Stimulated activated naive CD4-positive, alpha-beta T cell (primary cell): ENCODE measurements at places on chromosomes 13 and 19.

DNA sequence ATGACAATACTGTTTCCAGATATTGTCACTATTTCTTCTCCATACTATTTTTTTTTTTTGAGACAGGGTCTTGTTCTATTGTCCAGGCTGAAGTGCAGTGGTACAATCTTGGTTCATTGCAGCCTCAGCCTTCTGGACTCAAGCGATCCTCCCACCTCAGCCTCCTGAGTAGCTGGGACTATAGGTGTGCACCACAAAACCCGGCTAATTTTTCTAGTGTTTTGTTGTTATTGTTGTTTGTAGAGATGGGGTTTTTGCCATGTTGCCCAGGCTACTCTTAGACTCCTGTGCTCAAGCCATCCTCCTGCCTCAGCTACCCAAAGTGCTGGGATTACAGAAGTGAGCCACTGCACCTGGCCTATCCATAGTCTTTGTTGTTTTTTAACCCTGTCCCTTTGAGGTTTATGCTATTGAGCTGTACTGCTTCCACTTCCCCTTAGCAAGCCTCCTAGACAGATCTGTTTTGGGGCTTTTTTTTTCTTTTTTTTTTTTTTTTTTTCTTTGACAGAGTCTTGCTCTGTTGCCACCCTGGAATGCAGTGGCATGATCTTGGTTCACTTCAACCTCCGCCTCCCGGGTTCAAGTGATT, 27.6 kb upstream of the MAP3K10 start:
- peak; percentile 39 for DNase-seq

DNA sequence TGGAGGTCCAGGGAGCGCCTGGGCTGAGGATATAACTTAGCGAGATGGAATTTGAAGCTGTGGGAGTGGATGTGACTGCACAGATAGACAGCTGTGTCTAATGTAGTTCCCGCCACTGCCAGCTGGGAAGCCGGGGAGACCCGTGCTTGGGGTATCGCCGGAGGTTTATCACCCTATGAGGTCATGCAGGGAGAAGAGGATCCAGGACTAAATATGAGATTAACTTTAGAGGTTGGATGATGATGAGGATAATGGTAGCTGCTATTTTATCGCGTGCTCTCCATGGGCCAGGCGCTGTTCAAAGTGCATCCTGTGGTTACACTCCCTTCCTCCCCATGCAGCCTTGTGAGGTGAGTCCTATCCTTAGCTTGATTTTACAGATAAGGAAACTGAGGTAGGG, 19.9 kb downstream of the SSC5D start:
- no peak for DNase-seq

- no peak for DNase-seq
Measured at GRCh38 chr13:28423010-28423409, 71.9 kb downstream of the FLT1 start.

- peak; percentile 73 for DNase-seq
Measured at GRCh38 chr19:14149509-14149994, 13.2 kb upstream of the ASF1B start.

DNA sequence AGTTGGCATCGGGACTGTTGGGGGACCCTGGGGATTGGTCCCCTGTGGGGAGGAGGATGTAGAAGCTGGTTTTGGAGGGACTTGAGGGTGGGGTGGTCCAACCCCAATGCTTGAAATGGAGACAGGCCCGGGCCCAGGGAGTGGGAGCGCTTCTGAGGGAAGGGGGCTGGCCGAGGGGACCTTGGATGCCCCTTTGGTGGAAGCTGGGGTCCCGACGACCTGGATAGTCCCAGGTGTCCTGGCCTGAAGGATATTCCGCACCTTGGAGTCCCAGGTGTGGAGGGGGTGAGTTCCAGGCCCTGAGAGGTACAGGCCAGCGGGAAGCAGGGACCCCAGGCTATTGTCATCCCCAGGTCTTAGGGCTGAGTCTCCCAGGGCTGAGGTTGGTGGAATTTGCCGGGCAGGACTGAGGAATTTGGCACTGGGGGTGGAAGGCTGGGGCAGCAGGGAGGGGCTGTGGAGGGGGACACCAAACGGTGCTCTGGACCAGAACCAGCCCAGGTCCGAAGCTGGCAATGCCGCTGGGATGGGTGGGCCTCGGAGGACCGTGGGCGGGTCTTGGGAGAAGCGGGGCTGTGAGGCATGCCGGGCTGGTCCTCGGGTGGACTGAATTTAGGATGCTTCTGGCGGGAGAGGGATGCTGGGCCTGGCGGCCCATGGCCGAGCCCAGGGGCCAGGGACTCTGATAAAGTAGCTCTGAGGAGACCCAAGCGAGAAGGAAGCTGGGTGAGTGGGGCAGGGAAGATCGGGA, 1.8 kb downstream of the HDGFL2 start:
- DNase-seq, result no peak

- peak; percentile 7 for DNase-seq
Measured at GRCh38 chr19:737591-738093, 13.3 kb upstream of the MISP start.

DNA sequence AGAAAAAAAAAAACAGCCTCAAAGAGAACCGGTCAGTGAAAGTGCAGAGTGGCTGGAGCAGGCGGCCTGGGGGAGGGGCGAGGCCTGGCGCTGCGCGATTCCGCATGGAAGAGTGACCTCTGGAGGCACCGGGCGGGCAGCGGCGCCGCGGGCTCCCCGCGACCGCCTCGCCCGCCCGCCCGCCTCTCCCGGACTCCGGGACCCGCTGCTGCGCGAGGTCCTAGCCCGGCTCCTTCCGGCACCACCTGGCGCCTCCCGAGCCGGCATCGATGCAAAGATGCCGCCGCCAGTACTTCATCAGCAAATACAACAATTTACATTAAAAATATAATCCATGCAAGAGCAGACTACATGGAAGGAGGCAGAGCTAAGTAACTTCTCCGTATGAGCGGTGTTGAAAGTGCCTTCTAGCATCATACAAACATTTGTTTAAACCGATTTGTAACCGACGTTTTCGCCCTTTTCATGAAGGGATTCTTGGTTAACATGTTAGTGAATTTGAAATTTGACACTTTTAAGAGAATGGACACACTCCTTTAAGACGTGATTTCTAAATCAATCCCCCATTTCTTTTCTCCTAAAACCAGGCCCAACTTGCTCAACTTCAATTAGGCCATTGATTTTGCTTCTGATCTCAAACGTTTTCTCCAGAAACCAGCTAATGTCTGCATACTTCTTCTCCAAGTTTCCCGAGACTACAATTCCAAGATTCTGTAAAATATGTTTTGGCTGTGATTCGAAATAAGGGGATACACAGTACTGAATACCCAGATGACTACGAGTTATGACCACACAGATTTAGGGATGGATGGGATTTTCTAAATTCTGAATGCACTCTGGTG, 2.1 kb downstream of the EFNB2 start:
- DNase-seq, result no peak

GRCh38 chr19:6580313-6580712, 10.6 kb downstream of the CD70 start:
- no peak for DNase-seq

GRCh38 chr19:10505583-10506229, 2.5 kb upstream of the KEAP1 start:
- peak; percentile 80 for DNase-seq

GRCh38 chr19:4097501-4097900, 26.4 kb downstream of the MAP2K2 start:
- DNase-seq, result no peak

DNA sequence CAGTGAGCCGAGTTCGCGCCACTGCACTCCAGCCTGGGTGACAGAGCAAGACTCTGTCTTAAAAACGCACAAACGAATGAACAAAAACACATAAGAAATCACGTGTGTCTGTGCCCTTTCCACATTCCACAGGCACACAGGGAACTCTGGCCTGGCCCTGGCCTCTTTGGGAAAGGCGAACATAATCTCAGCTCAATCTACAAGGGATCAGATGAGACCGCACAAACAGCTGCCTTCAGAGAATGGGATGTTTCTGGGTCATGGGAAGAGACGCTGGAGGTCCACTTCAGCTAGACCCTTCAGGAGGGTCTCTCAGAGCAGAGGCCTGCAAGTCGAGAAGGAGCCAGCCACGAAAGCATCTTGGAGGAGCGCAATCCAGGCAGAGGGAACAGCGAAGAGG, 6.3 kb upstream of the CRTC1 start:
- no peak for DNase-seq

DNA sequence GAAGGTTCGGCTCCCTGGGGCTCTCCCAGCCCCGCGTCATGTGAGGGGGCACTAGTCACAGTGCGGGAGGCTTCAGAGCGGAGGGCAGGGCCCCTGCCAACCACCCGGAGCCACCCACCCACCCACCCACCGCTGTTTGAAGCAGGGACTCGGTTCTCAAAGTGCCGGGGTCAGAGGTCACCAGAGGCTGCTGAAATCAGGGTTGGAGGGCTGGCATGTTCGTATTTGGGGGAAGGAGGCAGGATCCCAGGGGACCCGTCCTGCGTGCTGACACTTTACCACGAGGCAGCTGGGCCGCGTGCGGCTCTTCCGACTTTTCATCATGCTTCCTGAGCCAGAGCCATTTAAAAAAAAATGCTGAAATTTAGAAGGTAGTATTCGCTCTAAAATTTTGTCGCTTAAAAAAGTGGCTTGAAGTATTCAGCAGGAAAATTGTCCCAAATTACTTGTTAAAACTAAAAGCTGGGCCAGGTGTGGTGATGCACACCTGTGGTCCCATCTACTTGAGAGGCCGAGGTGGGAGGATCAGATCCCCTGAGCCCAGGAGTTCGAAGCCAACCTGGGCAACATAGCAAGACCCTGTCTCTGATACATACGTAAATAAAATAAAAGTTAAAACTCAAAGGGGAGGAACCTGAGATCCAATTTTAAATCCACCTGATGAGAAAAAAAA, 21.2 kb downstream of the ATP11A start:
- no peak for DNase-seq

GRCh38 chr13:32022311-32022710, 9.3 kb upstream of the FRY start:
- DNase-seq, result no peak

DNA sequence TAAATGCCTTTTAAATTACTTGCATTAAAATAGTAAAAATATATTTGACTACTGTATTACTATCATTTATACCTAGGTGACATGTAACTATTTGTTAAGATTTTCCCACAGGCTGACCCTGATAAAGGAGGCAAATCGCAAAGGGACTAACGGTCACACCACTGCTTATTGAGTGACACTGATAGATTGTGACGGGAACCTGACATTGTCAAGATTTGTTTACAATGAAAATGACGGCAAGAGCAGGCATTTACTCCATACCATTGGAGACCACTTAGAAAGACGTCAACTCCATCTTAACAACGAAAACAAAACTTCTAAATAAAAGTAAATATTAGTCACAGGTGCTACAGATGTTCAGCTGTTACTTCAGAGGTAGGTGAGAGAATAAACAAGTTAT, 289.0 kb downstream of the DACH1 start:
- DNase-seq, result no peak

- no peak for DNase-seq
Measured at GRCh38 chr19:50500753-50501151, 10.2 kb downstream of the JOSD2 start.

GRCh38 chr19:39401549-39402345, 4.9 kb upstream of the ZFP36 start:
- peak; percentile 70 for DNase-seq

GRCh38 chr13:23796551-23796950, 92.6 kb downstream of the MIPEP start:
- DNase-seq, result no peak

DNA sequence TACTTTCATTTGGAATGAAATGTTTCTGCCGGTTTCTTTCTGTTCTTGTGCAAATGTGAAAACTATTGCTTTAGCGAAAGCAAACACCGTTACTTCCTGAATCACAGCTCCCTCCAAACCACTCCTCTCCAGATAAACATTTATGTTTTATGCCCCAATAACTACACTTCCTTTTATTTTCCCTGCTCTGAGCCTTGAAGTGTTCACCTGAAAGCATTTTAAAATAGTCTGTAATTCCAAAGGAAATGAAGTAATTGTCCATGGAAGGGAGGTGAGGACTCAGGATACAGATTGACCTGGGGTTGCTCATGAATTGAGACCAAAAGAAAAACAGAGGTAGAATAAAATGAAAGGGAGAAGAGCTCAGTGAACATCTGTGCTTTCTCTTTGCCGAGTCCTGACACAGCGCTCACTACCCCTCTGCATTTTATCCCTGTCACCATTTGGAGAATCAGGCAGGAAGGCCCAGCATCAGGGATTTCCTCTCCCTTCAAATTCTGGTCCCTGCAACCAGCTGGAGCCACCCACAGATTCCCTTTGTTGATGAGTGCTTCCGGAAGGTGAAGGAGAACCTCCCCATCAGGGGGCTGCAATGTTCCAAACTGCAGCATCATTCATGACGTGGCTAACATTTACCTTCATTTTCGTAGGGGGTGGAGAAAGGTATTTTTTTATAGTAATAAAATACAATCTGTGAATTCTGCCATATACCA, 171.9 kb downstream of the ITGBL1 start:
- DNase-seq, result no peak

- DNase-seq, result no peak
Measured at GRCh38 chr19:47542030-47542475, 27.2 kb upstream of the NAPA start.

DNA sequence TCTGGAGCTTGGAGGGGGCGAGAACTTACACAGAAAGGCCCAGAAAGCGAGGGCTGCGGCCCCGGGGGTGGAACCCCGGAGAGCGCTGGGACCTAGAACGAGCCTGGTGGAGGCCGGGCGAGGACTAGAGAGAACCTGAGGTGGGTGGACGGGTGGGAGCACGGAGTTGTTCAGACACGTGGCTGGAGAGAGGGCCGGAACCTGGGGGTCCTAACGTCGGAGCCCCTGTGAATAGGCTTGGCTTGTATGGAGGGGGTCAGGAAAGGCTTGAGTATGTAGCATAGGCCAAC, 383 bp downstream of the ZNF581 start:
- DNase-seq, result no peak

DNA sequence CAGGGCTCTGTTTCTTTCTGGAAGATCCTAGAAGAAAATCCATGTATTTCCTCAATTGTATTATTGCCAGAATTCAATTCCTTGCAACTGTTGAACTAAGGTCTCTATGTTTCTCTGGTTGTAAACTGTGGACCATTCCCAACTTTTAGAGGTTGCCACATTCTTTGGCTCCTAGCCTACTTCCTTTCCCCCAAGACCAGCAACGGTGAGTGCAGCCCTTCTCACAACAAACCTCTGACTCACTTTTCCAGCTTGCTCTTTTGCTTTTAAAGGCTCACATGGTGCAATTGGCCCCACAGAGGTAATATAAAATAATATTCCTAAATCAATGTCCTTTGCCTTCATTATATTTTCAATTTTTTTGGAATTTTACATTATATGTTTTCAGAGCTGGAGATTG, 371.3 kb downstream of the SLITRK5 start:
- no peak for DNase-seq

GRCh38 chr13:22469452-22469851, 711.3 kb upstream of the SGCG start:
- no peak for DNase-seq

GRCh38 chr19:58350871-58351557, 2.3 kb downstream of the A1BG start:
- no peak for DNase-seq
